NCI-H345 (cell line): ENCODE measurements at places on chromosomes 3 and 15.

GRCh38 chr3:50147861-50148260, 7.3 kb upstream of the SEMA3F start:
- DNase-seq: no peak

DNA sequence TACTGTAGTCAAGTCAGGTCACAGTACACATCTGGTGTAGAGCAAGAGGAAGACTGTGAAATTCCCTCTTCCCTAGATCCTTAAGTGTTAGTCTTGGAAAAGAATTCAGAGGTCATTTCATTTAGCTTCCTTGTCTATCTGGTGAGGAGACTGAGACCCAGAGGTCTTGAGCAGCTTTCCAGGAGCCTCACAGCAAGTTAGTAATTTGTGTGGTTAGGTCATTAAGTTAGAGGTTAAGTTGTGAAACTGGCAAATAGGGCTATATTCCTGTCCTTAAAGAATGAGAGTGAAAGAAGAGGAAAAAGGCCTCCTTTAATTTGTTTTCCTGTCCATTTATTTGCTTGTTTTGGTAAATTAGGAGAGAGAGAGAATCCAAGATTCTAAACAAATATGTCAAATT, 9.0 kb downstream of the PODXL2 start:
- DNase-seq: no peak

DNA sequence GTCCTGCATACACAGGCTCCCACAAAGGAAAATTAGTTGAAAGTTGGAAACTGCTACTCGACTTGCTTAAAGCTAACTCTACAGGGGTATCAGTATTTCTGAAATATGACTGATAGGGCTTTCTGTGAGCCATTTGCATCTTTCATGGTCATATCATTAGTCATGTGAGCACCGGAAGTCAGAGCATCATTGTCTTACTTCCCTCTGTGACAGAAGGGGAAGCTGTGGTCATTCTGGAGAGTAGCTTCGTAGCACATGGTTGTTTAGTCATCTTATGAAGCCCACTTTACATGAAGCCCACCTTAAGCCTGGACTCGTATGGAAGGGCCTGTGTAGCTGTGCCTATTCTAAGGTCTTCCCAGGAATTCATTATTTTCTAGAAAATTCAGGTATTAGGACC, 69.0 kb downstream of the COL6A5 start:
- no peak for DNase-seq

DNA sequence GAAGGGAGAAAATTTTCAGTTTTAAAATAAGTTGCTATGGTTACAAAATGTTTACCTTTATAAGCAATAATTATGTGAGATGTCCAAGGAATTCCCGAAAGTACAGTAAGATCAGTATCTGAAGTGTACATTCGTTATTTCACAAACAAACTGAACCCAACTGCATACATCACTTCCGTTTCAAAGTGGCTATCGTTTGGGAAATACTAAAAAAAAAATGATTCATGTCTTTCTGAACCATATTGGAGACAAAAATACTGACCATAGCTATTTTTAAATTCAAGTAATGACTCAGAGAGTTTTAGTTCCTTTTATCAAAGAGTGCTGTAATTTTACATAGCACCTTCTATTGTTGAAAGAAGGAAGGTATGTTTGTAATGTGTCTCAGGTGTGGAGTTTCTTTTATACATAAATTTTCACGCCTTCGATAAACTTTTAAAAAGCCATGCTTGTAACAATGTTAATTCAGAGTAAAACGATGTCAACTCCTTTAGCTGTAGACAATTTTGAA, 8.0 kb upstream of the ANKRD28 start:
- no peak for DNase-seq

GRCh38 chr15:65326117-65326526, 21.6 kb downstream of the RNU5B-1 start:
- DNase-seq: no peak

DNA sequence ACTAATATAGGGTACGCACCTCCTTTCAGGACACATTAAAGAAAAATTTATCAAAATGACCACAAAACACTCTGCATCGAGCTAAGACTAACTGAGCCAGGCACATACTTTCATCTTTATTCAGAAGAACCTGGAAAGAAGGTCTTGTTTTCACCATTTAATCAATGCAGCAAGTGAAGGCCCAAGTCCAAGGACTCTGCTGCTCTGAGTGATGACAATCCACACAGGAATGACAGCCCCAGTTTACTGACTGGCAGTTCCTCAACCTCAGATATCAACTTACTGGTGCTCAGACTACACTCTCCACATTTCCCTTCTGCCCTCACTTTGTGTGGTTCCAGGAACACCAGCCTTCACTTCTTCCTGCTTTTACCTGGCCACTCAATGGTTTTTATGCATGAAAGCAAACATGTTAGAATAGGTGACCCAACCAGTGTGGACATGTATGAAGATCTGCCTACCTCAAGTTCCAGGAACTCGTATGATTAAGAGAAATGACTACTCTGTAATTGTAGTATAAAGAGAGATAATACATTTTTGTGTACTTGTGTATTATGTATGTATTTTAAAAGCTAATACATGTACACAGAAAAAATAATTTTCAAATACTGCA, 29.1 kb upstream of the RASA2 start:
- DNase-seq: no peak

GRCh38 chr3:152139651-152140050, 129.1 kb upstream of the MBNL1 start:
- DNase-seq: no peak

DNA sequence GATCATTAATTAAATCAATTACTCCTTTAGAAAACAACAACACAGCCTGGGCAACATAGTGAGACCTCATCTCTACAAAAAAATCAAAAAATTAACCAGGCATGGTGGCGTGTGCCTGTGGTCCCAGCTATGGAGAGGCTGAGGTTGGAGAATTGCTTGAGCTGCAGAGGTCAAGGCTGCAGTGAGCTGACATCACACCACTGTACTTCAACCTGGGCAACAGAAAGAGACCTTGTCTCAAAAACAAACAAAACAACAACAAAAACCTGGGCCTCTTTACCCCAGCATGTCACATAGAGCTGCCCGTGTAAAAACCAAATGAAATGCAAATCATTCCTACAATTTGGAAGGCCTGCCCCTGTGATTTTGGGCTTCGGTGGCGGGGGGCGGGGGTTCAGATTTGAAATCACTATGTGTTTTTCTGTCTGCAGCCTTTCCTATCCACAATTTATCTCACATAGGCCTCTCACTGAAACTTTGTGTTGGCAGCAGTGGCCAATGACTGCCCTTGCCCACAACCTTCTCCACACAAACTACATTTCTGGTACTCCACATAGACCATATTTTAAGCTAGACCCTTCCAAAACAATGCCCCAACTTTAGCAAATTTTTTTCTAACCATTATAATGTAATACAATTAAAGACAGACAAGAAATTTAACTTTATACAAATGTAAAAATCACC, 6.5 kb downstream of the ADAM10 start:
- no peak for DNase-seq

- no peak for DNase-seq
These were observed 202.8 kb downstream of the PLCL2 start for GRCh38 chr3:17087509-17087908.
